ENCODE measurements at places on chromosomes 11 and 22.

GRCh38 chr11:116500026-116500946 is 272.5 kb downstream of the BUD13 start:
- DNase-seq, result no peak

DNA sequence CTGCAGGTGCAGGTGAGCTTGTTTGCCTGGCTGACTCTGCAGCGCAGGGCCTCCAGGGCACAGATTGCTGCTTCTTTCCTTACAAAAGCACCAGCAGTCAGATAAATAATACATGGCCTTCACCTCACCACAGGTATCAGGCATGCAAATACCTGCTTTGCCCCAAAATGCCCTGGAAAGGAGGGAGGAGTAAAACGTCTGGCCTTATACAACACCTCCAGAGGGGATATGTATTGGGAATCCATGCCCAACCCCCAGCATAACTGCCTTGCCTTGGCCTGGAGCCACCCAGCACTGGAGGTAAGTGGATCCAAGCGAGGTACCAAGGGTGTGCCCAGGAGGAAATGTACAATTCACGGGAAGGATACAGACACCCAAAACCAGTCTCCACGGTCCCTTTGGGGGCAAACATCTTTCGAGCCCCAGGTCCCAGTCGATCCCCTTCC is 860 bp downstream of the TMEM184B start:
- DNase-seq, result peak; percentile 68

GRCh38 chr22:24290459-24290858 is 19.8 kb downstream of the SPECC1L start:
- DNase-seq, result no peak

DNA sequence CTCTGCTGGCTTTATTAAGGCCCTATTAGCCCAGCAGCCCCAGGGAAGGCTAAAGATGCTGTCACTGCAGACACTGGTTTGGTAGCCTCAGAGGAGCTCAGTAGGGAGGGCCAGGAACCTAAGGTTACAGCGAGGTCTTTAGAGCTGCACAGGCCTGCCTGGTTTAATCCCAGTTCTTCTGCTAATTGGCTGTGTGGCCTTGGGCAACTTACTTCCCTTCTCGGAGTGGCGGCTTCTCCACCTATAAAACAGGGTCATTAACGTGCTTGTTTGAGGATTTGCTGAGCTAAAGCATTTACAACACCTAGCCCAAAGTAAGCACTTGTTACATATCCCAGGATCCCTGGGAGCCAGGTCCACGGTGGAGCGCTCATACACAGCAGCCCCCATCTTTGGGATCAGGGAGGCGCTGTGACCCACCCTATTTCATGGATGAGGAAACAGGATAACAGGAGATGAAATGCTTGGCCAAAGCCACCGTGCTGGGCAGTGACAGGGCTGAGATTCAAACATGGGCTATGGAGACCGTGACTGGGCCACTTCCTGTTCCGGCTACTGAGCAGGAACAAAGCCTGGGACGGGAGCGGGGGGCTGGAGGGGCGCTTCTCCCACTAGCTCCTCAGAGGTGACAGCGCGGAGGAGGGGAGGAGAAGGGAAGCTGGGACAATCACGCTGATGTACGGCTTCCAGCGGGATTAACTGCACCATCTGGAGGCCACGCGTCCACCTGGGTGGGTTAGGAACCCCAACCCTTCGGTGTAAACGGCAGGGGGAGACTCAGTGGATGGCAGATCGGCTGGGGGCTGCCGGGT is 61.5 kb downstream of the IGLL1 start:
- DNase-seq, result no peak

- peak; percentile 40 for DNase-seq
These were observed 2.4 kb upstream of the SYT8 start for GRCh38 chr11:1832211-1832919.

- DNase-seq, result peak; percentile 61
These were observed 451.2 kb downstream of the MIAT start for GRCh38 chr22:27108425-27109114.

GRCh38 chr11:117544130-117544800 is 216.6 kb downstream of the CEP164 start:
- no peak for DNase-seq

- DNase-seq, result no peak
These were observed 1.6 kb upstream of the FBXO3 start for GRCh38 chr11:33775832-33776470.

DNA sequence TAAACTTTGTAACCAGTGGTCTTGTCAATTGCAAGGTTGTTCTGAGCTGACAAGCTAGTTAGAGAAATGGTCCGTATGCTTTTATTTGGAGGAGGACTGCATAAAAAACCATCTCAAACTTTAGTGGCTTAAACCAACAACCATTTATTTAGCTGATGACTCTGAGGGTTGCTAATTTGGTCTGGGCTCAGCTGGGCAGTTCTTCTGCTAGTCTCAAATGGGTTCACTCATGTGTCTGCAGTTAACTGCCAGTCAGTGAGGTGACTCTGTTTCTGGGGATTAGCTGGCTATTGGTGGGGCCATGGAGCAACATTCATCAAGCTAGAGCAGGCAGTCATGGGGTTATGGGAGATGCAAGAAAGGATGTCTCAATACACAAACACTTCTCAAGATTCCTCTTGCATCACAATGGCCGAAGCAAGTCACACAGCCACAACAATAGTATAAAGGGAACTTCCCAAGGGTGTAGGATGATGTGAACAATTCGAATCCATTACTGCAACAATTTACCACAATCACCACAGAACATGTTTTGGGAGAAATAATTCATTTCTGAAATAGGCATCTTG is 521.9 kb downstream of the INSC start:
- DNase-seq, result no peak

- no peak for DNase-seq
These were observed 17.8 kb downstream of the TSPAN4 start for GRCh38 chr11:860234-861104.

- no peak for DNase-seq
These were observed 915 bp upstream of the OSBP start for GRCh38 chr11:59616396-59616982.

DNA sequence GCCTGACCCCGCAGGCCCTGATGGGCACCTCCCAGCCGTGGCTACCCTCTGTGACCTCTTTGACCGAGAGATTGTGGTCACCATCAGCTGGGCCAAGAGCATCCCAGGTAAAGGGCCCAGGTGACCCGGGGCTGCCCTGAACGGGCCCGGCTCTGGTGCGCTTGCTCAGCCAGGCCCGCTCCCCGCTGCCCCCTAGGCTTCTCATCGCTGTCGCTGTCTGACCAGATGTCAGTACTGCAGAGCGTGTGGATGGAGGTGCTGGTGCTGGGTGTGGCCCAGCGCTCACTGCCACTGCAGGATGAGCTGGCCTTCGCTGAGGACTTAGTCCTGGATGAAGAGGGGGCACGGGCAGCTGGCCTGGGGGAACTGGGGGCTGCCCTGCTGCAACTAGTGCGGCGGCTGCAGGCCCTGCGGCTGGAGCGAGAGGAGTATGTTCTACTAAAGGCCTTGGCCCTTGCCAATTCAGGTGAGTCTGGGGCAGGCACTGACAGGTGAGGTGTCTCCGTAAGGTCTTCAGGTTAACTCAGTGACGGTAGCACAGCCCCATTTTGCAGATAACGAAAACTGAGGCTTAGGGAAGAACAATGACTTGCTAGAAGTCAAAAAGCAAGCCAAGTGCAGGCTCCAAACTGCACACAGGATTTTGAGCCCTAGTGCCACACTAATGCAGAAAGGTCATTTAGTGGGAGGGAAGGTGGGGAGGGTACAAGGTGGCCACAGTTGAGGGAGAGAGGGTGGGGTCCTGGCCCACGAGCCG is 2.4 kb downstream of the TRMT112 start:
- DNase-seq, result no peak

DNA sequence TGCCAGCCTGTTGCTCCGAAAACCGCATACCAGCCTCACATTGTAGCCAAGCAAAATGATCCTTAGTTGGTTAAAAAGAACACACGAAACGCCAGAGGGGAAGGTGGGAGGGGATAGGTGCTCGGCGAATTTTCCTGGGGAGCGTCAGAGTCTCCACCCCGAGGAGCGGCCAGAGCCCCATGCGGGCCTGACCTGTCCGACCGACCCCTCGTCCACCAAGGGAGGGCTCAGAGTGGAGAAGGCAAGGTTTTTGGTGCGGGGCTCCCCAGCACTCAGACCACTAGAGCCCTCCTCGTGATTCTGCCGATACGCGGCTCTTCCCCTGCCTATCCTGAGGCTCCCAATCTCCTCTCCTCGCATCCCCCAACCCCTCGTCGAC is 39.6 kb downstream of the DIXDC1 start:
- DNase-seq, result no peak

- DNase-seq, result no peak
These were observed 68.1 kb upstream of the BID start for GRCh38 chr22:17842386-17842785.

DNA sequence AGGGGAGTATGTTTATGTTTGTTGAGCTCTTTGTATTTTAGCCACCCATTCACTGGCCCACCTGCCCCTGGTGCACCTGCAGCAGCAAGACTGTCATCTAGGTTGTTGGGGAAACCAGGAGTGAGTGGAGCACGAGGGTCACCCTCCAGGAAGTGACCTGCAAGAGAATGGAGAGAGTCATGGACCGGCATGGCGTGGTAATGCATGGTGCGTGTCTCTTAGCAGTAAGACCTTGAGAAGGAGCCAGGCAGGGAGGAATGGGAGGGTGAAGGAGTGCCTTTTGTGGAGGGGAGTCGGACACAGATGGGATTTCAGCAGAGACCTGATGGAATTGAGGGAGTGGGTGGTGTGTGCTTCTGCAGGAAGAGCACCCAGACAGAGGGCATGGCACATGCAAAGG is 37.9 kb downstream of the KCNQ1 start:
- DNase-seq, result no peak

DNA sequence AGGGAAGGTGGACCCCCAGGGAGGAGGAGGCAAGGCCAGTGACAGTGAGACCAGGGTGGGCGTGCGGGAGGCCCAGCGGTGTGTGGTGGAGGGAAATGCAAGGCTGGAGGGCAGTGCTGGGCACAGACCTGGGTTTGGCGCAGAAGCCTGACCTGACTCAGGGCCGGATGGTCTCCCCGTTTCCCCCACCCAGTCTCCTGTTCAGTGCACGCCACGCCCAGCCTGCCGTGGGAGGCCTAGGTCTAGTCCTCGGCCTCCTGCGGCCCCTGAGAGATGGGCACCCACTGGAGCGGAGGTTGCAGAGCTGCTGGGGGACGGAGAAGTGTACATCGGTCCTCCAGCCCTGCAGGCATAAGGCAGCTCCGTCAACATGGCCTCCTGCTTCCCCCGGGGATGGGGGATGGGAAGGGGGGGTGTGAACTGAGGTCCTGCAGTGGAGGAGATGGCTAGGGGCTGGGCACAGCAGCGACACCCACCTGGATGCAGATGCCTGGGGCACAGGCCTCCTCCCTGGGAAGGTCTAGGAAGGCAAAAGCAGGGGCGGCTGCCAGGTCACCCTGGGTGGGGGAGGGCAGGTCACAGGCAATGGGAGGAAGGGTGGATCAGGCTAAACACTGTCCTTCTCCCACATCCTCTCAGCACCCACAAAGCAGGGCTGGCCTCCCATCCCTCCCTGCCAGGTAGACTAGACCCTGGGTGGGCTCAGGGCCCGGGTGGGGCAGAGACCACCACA is 15.9 kb downstream of the IL17REL start:
- DNase-seq, result no peak

DNA sequence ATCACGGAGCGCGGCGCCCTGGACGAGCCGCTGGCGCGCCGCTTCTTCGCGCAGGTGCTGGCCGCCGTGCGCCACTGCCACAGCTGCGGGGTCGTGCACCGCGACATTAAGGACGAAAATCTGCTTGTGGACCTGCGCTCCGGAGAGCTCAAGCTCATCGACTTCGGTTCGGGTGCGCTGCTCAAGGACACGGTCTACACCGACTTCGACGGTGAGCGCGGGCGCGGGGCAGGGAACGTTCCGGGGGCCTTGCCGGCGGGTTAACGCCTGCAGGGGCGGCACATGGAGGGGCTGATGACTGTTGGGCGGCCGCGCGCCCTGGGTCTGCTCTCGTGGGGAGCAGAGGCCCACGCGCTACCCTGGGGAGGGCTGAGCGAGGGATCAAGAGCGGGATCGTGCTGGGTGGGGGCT is 1.0 kb downstream of the PIM3 start:
- DNase-seq, result no peak

- no peak for DNase-seq
These were observed 8.8 kb downstream of the FOXR1 start for GRCh38 chr11:118980191-118980881.

DNA sequence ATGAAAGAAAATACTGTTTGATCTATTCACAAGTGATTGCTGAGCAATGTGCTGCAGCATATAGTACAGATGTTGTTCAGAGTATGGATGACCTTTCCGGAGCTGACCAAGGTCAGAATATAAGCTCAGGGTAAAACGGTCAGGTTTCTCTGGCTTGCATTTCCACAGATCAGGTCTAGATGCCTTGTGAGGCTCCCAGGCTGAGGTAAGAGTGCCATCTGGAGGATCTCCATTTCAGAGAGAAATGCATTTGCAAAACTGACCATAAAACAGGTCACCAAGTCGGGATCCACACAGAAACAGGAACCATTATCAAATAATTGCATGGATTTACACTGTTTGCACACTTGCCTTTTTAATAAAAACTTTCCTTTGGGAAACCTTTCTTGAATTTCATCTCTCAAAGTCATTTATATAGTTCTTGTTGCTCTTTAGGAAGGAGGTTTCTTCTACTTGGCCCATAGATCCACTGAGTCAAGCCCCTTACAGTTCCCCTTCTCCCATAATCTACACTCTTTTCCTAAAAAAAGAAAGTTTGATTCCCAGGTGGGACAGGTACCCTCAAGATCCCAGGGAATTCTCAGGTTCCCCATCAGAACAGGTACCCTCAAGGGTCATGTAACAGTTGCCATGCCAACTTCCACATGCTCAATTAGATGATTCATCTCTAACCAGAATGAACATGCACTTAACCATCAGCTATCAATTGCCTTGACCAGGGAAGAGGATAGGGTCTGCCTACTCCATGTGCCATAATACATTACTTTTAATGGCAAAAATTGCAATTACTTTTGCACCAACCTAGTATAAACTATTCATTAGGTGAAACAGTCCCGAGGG is 25.0 kb upstream of the TMPRSS5 start:
- DNase-seq, result peak; percentile 23

DNA sequence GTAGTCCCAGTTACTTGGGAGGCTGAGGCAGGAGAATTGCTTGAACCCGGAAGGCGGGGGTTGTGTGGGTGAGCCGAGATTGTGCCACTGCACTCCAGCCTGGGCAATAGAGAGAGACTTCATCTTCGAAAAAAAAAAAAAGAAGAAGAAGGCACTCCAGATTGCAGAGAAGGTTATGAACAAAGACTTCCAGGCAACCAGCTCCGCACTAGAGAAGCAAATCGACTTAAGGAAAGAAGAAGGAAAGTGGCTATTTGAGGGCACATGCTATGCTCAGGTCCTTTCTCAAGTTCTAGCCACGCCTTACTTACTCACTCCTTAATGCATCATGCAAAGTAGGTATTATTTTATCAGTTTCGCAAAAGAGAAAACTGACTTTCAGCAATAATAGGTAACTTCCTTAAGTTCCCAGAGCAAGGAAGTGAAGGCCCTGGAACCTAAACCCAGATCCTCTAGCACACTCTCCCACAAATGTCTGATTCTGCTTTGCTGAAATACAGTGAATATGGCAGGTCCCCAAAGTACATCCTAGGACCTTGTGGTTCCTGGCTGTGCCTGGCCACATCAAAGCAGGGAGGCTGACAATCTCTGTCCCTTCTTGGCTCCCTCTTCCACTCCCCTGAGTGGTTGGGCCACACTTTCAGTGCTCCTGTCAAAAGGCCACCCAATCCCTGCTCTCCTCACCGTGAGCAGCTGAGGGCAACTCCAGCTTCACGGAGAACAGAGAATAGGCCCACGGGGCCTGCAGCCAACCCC is 14.2 kb downstream of the CD3E start:
- no peak for DNase-seq
